ENCODE measurements at places on chromosomes 12 and 14.

GRCh38 chr12:113030875-113031525 lies 25.5 kb upstream of the DTX1 start:
- DNase-seq = peak; percentile 31

DNA sequence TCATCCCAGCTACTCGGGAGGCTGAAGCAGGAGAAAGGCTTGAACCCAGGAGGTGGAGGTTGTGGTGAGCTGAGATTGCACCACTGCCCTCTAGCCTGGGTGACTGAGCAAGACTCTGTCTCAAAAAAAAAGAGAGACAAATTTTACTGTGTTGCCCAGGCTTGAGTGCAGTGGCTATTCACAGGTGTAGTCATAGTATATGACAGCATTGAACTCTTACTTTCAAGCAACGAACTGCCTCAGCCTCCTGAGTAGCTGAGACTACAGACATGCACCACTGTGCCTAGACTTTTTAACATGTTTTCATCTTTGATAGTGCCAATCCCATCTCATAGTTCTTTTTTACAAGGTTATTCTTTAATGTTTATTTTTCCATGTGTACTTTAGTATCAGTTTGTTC lies 13.7 kb downstream of the ARID2 start:
- DNase-seq = no peak

- DNase-seq = no peak
Observed at GRCh38 chr12:71684081-71684480, 1.8 kb upstream of the TMEM19 start.

GRCh38 chr12:66189486-66189843 lies 451 bp downstream of the IRAK3 start:
- no peak for DNase-seq

GRCh38 chr14:29741909-29742401 lies 185.7 kb downstream of the PRKD1 start:
- no peak for DNase-seq

GRCh38 chr12:54065677-54066076 lies 12.0 kb downstream of the HOXC4 start:
- DNase-seq = no peak

GRCh38 chr12:27260746-27261145 lies 16.7 kb downstream of the STK38L start:
- DNase-seq = no peak

DNA sequence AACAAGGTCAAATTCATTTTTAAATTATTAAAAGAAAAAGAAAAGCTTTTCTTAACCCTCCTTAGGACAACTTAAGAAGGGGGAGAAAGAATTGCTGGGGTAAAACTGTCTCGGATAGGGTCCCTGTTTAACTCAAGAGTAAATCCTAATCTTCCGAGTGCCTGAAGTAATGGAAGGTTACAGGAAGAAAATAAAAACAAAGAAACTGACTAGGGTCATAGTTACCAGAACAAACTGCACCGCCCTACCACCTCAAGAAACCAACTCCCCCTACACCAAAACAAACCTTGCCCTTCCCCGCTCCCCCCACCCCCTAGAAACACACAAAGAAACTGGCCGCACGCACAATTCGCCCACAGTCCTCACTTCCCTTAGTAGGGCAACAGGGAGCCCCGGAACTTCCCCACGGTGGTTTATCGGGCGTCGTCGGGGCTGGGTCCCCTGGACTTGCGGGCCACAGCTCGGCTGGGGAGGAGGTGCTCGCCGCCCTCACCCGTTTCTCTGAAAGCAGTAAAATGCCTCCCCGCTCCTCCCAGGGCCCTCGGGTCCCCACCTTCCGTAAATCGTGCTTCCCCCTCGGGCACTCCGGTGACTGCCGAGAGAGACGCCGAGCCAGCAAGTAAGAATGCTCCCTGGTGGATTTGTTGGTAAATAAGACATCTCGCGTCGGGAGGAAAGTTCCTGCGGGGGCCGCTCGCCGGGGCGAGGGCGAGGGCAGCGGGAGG lies 2.4 kb downstream of the SINHCAF start:
- DNase-seq = no peak

DNA sequence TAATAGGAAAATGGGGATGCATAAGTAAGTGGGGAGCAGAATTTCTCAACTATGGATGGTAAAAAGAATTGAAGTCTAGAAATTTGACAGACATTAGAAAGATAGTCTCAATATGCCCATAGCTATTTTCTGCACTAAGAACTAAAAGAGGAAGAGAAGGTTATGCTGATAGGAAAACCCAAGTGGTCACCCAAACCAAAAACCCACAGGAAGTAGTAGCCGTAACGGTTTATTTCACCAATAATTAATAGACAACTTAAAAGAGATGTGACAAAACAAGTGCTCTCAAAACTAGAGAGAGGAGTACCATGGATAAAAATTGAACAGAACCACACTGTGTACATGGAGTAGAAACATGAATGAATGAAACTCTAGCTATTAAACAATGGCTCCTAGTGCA lies 295.4 kb downstream of the FSCB start:
- no peak for DNase-seq

DNA sequence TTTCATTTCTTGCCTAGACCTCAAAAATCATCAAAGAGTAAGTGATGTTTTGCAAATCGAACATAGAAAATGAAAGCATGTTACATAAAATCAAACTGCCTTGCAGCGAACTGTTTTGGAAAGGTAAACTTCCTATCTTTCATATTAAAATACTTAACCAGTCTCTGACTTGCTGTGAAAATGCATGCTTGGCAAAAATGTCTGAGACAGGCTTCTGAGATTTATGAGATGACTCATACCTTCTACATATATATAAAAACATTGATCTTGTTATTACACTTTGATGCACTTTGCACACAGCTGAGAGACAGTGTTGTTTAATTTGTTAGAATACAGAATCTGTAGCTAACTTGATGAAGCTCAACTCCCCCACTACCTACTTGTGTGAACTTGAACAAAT lies 179.1 kb downstream of the KITLG start:
- no peak for DNase-seq

DNA sequence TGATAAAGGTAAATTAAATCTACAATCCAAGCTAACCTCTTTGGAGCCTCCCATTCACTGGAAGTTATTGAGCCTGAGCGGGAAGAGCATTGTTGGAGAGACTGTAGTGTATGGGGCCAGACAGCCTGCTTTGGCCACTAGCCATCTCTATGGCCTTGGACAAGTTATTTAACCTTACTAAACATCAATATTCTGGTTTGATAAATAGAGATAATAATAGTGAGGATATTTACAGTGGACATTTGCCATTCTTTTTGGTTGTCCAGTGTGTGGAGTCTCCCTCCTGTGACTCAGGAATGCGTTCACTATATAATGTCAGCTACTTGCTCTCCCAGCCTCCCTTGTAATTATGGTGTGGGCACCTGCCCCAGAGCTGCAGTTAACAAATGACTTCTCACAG lies 216.1 kb downstream of the SLC38A4 start:
- DNase-seq = no peak

GRCh38 chr14:99604766-99605298 lies 825 bp upstream of the CCDC85C start:
- no peak for DNase-seq

DNA sequence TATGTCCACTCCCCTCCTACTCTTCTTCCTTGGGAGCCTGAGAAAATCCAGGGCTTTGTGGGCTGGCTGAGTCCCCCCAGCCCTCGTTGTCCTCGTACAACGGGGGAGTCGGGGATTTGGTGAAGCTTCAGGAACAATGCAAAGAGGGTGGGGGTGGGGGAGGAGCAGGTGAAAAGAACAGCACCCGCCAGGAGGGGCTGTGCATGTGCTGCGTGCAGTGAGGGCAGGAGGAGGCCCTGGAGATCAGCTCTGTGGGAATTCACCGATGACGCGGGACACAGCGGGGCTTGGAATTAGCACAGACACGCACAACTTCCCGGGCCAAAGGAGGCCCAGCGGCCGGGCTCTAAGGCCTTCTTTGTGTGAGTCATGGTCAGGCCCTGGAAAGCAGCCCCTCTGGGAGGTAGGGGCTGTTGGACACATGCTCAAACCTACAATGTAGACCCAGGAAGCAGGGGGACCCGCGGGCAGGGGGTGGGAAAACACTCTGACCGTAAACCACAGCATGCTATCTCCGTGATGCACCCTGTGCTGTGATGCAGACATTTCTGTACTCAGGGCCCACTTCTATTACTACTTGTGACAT lies 32.8 kb downstream of the RBM19 start:
- no peak for DNase-seq

GRCh38 chr14:81434230-81434629 lies 34.1 kb upstream of the STON2 start:
- no peak for DNase-seq

DNA sequence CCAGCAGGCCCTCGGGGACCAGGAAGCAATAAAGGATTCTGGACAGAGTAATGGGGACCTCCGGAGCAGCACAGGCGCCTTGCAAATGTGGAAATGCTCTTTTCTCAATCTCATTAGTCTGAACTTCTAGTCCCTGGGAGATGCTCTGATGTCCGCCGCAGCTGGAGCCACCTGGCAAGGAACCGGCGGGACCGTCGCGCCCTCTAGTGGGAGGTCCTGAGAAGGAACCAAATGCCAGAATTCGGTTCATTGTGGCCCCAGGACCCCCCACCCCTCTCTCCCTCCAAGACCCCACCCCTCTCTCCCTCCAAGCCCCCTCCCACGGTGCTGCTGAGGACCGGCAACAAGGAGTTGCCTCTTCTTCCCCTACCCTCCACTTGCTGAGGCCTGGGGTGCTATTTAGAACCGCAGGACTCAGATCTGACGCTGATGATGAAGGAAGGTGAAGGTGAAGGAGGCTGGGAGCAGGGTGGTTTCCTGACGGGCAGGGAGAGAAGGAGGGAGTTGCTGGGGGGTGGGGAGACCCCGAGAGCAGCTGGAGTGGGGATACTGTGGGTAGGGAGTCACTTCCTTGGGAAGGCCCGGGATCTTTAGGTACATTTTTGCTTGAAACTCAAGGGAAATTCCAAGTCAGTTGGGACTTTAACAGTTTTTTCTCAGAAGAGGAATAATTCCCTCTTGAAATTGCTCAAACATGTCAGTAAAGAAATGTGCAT lies 42.5 kb downstream of the SMIM41 start:
- no peak for DNase-seq

DNA sequence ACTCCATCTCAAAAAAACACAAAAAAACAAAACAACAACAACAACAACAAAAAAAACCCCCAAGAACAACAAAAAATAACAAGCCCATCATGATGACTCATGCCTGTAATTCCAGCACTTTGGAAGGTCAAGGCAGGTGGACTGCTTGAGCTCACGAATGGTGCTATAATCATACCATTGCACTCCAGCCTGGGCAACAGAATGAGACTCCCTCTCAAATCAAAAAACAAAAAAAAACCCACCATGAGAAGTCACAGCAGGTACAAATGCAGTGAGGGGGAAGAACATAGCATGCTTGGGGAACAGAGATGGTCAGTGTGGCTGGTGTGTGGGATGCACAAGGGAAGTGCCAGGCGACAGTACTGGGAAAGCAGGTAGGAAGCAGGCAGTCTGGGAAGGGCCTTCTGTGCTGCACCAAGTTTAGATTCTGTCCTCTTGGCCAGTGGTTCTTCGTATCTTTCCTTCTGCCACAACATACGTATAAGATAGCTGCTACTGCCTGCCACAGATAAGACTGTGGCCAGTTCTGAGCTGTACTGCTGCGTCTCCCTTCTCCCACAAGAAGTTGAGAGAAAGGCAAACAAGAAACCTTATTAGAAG lies 28.0 kb downstream of the ATG14 start:
- DNase-seq = no peak

DNA sequence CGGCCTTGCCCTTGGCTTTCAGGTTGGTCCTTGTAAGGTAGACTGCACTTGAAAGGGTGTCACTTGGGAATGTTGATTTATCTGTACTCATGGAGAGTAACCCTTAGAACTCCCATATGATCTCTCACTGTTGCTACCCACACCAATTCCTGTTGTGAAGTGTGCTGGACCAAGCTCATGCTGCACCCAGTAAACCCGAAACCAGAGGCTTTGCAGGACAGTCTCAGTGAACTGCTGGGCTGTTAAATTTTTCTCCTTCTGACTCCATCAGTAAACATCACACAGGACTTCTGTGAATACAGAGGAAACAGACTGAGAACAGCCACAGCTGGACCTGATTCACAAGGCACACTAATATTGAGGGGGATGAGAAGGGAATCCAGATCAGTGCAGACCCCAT lies 783.0 kb downstream of the TMEM121 start:
- DNase-seq = no peak

GRCh38 chr12:110906516-110906915 lies 13.9 kb downstream of the MYL2 start:
- DNase-seq = no peak

GRCh38 chr12:22255097-22255496 lies 79.4 kb downstream of the ST8SIA1 start:
- DNase-seq = no peak

- no peak for DNase-seq
Observed at GRCh38 chr12:4909410-4909733, 333 bp upstream of the KCNA1 start.

- no peak for DNase-seq
Observed at GRCh38 chr14:85688006-85688405, 158.1 kb downstream of the FLRT2 start.

- DNase-seq = no peak
Observed at GRCh38 chr14:63918411-63918810, 65.6 kb downstream of the SYNE2 start.

- DNase-seq = no peak
Observed at GRCh38 chr12:107108995-107109508, 15.7 kb upstream of the CRY1 start.

- peak; percentile 30 for DNase-seq
Observed at GRCh38 chr12:61993734-61994345, 266.4 kb upstream of the USP15 start.

GRCh38 chr14:36856095-36856878 lies 194.6 kb downstream of the PAX9 start:
- DNase-seq = no peak

DNA sequence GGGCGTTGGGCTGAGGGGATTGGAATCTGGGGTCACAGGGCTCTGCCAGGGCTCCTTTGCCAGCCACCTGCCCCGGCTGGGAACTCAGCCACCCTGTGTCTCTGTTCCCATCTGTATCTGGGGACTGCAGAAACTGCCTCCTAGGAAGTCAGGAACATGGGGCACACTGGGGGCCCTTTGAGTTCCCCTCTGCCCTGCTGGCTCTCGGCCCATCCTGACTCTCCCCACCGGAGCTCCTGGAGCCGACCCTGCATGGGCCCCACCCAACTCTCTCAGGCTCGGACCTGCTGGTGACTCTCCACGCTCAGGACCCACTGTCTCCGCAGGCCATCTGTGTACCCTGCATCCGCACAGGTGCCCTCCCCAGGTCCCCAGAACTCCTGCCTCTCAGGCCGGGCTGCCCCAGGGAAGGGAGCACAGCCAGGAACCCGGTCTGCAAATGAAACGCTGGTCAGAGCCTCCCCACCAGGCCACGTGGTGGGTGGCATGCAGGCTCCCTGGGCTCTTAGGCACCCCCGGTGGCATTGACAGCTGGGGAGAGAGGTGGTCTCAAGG lies 82.8 kb downstream of the KIF26A start:
- DNase-seq = no peak

GRCh38 chr14:71418532-71419245 lies 511.4 kb downstream of the PCNX1 start:
- no peak for DNase-seq

DNA sequence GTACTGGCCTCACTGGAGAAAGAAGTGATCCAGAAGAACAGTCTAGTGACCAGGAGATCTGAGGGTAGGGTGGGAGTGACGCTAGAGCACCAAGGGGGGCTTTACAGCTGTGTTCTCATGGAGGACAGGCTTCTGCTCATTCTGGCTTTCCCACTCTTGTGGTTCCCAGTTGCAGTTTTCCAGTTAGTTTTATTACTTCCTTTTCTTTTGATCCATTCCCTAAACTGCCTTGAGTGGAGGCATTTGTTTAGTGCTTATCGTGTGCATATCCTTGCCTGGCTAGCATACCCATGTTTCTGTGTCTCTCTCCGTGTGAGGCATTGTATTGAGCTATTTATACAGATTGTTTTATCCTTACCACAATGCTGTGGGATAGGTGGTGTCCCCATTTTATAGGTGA lies 4.0 kb downstream of the MLEC start:
- no peak for DNase-seq
